Articular chondrocyte of knee joint (primary cell): ENCODE measurements at places on chromosomes 2 and 18. TPM values are rescaled to one million over a fixed set of nuclear protein-coding genes. Genes with fewer than 3 reads are reported as not detected.

The AGXT gene
- total RNA-seq = not detected in 2 replicates

The SERPINB8 gene
- total RNA-seq = 19.6 and 21.8 TPM in 2 replicates

The DSC1 gene
- total RNA-seq = under 0.01 TPM in 1 of 2 replicates, not detected in the other

The CHAC2 gene
- total RNA-seq = 2.6 and 3.5 TPM in 2 replicates

The CXCR4 gene
- total RNA-seq = 0.13 and 0.22 TPM in 2 replicates

The AMER3 gene
- total RNA-seq = not detected in 2 replicates

The RTP5 gene
- not detected in 2 replicates for total RNA-seq

The INPP5D gene
- total RNA-seq = 0.13 and 0.22 TPM in 2 replicates

The IL1F10 gene
- not detected in 2 replicates for total RNA-seq

The C1QL2 gene
- not detected in 2 replicates for total RNA-seq

The ASPRV1 gene
- 0.54 and 0.78 TPM in 2 replicates for total RNA-seq

The OST4 gene
- total RNA-seq = 201 and 215 TPM in 2 replicates

The GATA6 gene
- 1.4 and 2.3 TPM in 2 replicates for total RNA-seq

The CIB4 gene
- not detected in 2 replicates for total RNA-seq

The NCKAP5 gene
- 0.13 and 0.22 TPM in 2 replicates for total RNA-seq

The CPO gene
- total RNA-seq = 0.32 TPM in 1 of 2 replicates, not detected in the other

The SERPINB13 gene
- total RNA-seq = not detected in 2 replicates

The BUB1 gene
- total RNA-seq = 18.8 and 26.1 TPM in 2 replicates

The RAD51AP2 gene
- total RNA-seq = under 0.01 TPM in 1 of 2 replicates, not detected in the other

The SCG2 gene
- 5.4 and 6.8 TPM in 2 replicates for total RNA-seq

The HOXD4 gene
- 1.6 and 3.1 TPM in 2 replicates for total RNA-seq

The GAL3ST2 gene
- total RNA-seq = 0.26 TPM in 1 of 2 replicates, not detected in the other

The RUFY4 gene
- total RNA-seq = not detected in 2 replicates

The FSIP2 gene
- total RNA-seq = 0.54 and 0.78 TPM in 2 replicates

The DSC2 gene
- total RNA-seq = 0.97 and 1.3 TPM in 2 replicates

The ABCG5 gene
- total RNA-seq = not detected in 2 replicates

The HOXD9 gene
- total RNA-seq = 2.9 and 4.3 TPM in 2 replicates

The EHBP1 gene
- 92.4 and 102 TPM in 2 replicates for total RNA-seq

The DPP10 gene
- total RNA-seq = not detected in 2 replicates

The PSMG2 gene
- total RNA-seq = 109 and 114 TPM in 2 replicates

The AKAIN1 gene
- total RNA-seq = not detected in 2 replicates

The ELOA2 gene
- not detected in 2 replicates for total RNA-seq

The RAPGEF4 gene
- 1.2 and 1.3 TPM in 2 replicates for total RNA-seq

The ZNF514 gene
- total RNA-seq = 15.7 and 15.8 TPM in 2 replicates

The REG3G gene
- not detected in 2 replicates for total RNA-seq

The ZSWIM2 gene
- total RNA-seq = under 0.01 TPM in 1 of 2 replicates, not detected in the other

The CLHC1 gene
- total RNA-seq = 11.1 and 22.1 TPM in 2 replicates

The AOX1 gene
- 90.5 and 162 TPM in 2 replicates for total RNA-seq

The TTN gene
- 0.13 and 0.22 TPM in 2 replicates for total RNA-seq

The LOXHD1 gene
- not detected in 2 replicates for total RNA-seq

The GLI2 gene
- total RNA-seq = 3.5 and 7.8 TPM in 2 replicates

The GNLY gene
- total RNA-seq = not detected in 2 replicates

The TLX2 gene
- total RNA-seq = 0.11 and 0.13 TPM in 2 replicates

The ZNG1B gene
- 29.1 and 35.7 TPM in 2 replicates for total RNA-seq

The MYO5B gene
- total RNA-seq = 6.0 and 6.6 TPM in 2 replicates

The SOX11 gene
- total RNA-seq = 0.13 and 1.6 TPM in 2 replicates

The CCDC178 gene
- total RNA-seq = not detected in 2 replicates
